ENCODE measurements at places on chromosomes 2 and 18.

GRCh38 chr2:41024816-41025215 is 572.9 kb upstream of the SLC8A1 start:
- no peak for DNase-seq

GRCh38 chr2:43183743-43184142 is 42.7 kb downstream of the ZFP36L2 start:
- no peak for DNase-seq

- no peak for DNase-seq
Observed at GRCh38 chr18:74012954-74013630, 134.5 kb downstream of the FBXO15 start.

GRCh38 chr18:1668279-1668678 is 763.6 kb downstream of the ADCYAP1 start:
- DNase-seq, result no peak

- no peak for DNase-seq
Observed at GRCh38 chr2:5692561-5693286, 540 bp downstream of the SOX11 start.

DNA sequence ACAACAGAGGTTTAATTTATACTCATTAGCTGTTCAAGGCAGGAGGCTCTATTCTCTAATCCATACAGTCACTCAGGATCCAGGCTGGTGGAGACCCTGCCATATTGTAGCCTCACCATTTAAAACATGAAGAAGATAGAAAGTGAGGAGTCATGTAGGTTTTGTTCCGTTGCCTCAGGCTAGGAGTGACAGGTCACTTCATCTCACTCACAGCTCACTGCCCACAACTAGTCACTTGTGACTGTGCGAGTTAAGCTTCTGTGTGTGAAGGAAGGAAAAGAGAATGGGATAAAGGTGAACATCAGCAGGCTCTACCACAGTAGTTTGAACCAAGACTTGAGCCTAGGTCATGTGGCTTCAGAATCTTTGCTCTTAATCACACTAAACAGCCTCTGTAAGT is 9.0 kb upstream of the IGFBP2 start:
- no peak for DNase-seq

DNA sequence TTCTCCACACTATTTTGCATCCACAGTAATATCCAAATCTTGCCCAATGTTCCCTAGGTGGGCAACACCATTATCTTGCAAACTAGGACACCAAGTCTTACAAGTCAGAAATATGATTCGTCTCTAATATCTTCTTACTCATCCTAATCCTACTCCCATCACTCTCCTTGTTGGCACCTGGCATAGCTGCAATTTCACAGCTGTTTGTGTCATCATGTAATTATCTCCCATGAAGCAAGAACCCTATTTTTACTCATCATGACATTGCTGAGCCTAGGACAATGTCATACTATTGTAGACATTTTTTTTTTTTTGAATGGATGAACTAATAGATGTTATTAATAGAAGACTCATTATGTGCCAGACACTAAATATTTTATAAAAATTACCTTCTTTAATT is 91.3 kb upstream of the CCDC141 start:
- DNase-seq, result no peak

DNA sequence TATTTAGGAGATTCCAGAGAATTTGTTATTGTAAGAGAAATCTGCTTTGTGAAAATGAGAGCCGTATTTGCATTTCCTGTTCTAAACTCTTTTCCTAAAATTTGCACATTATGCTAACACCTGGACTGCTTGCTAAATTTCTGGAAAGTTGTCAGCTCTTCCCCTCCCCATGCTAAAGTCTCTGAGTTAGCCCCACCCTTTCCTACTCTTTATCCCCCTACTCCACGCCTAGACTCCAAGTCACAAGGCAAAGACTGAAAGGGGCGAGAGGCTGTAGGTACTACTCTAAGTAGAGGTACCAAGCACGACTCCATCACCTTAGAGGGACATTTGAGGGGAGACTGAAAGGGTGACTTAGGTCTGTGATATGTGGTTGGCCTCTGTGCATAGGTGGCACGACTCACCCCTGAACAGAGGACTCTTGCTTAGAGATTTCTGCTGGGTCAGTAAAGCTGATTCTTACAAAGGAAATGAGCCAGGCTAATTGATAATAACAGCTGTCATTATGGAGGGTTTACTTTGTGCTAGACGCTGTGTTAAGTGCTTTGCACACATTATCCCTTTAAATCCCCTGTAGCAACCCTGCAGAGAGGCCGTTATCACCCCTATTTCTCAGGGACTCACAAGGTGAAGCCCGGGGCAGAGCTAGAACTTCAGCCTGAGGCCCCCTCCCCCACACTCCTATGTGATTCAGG is 373.5 kb downstream of the EN1 start:
- no peak for DNase-seq

- DNase-seq, result no peak
Observed at GRCh38 chr2:50546790-50547189, 485.1 kb downstream of the NRXN1 start.

GRCh38 chr2:171287611-171288010 is 126.9 kb upstream of the TLK1 start:
- no peak for DNase-seq

DNA sequence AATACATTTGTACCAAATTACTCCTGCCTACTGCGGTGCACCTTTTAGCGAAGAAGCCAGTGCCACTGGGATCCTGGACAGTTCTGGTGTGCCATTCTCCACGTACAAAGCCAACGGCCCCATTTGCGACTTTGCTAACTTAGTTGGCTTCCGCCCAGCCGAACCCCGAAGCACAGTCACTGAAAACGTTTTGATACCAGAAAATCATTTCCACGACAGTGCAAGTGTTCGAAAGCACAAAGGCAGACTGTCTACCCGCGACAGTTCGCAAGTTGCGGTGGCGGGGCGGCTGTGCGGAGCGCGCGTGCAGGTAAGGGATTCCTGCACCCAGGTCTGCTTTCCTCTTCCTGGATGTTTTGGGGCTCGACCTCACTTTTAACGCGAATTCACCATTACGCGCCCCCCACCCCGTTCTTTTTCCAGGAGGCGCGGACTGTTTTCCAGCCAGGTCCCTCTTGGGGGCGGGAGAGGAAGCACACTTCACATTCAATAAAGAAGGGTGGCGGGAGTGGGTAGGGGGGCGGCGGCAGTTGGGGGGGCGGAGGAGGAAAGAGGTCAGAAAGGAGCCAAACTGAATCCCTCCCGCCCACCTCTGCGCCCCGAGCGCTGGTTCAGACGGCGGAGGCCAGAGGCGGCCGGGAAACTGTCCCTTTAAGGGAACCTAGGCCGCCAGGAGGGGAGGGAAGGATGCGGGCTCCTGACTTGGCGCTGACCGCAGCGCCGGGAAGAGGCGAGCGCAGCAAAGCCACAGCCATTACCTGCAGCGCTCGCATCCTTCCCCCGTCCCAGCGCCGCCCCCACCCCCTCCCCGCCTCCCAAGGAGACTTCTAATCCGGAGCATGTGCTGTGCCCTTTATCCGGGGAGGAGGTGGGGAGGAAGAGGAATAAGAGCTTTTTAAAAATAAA is 107.4 kb upstream of the KCTD1 start:
- DNase-seq, result no peak

- DNase-seq, result no peak
Observed at GRCh38 chr18:29883114-29883513, 1159.4 kb downstream of the DSC3 start.

DNA sequence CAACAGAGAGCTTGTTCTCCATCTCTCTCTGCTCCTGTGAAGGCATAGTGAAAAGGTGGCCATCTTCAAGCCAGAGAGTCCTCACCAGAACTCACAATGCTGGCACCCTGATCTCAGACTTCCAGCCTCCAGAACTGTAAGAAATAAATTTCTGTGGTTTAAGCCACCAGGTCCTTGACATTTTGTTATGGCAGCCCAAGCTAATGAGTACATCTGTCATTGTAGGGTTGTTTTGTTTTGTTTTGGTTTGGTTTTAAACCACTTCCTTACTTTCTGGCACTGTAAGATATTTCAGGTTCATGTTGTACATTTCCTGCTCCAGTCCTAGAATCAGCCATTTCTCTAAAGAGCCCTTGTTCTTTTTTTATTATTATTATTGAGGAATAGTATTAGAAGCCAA is 171.2 kb downstream of the CPS1 start:
- no peak for DNase-seq

- DNase-seq, result no peak
Observed at GRCh38 chr2:10716581-10716980, 4.8 kb upstream of the ATP6V1C2 start.

GRCh38 chr2:69306393-69306821 is 80.6 kb downstream of the GFPT1 start:
- DNase-seq, result no peak

DNA sequence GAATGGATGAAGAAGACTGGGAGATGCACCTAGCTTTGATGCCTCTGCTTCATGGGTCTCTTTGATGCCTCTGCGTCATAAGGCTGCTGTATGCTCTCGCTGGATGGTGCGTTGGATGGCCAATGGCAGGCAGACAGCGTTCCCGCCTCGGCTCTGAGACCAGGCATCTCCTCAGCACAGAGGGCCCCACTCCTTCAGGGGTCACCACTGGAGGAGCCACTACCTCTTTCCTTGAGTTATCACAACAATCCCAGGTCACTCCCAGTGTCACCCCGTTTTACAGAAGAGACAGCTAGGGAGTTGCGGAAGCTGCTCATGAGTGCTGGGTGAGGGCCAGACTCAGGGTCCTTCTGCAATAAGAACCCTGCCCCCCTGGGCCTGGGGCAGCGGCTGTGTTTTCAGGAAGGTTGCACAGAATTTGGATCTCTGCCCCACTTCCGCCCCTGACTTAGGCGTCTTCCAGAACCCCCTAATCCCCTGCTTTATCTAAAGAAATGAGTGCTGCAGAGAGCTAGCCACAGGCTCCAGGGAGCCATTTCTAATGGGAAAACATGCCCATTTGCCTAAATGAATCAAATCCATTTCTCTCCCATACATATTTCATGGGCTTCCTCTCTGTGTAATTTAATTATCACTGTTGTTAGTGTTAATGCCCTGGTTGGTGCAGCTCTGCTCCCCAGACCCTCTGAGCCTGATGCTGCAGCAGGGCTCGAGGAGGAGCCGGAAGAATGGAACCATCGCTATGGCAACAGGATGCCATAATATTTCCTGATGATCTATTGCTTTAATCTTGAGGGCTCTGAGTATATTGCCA is 131.8 kb upstream of the HS6ST1 start:
- DNase-seq, result no peak

- DNase-seq, result no peak
Observed at GRCh38 chr18:12011957-12012549, 30.7 kb downstream of the IMPA2 start.

- no peak for DNase-seq
Observed at GRCh38 chr2:213251618-213252017, 32.6 kb upstream of the SPAG16 start.

DNA sequence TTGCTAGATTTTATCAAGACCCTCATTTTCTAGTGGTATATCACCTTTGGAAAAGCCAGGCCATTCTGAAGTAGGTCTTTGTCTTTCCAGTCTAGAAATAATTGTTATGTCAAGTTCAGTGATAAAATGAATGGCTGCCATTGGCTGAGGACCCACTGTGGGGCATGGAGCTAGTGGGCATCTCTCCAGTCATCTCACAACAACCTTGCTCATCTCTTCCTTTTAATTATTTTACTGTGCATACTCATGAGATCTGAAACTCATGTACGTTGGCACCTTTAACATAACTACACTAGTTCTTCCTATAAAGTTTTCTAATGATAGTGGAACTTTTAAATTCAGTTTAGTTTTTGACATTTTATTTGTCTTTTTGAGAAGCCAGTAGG is 240.9 kb downstream of the SLC8A1 start:
- DNase-seq, result no peak

DNA sequence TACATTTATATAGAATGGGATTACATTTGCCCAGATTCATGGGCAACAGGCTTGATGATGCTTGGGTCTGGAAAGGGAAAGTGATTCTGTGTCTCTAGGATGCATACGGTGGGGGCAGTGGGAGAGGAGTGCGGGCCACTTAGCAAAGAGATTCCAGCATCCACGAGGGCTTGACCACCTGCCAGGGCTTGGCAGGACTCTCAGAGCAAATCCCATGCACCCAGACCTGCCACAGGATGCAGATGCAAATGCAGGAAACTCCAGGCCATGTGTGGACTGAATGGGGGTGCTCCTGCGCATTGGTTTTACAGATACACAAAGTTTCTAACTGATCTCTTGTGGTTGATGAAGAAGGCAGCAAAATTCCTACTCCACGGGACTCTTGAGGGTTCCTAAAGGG is 334.7 kb downstream of the CYRIA start:
- DNase-seq, result no peak

DNA sequence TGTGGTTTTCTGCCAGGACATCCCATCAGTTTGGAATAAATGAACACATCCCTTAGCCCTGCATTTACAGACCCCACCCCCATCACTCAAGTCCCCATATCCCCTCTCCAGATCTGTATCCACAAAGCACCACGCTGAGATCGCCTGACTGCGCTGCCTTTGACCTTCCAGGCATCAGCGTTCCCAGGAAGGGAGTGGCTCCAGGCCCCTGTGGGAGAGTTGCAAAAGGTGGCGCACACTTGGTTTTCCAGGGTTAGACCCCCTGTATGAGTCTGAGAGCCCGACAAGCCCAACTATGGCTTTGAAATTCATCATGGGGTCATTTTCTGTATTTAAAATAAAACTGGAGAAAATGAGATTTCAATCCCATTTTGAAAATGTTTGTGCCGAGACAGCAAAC is 137.0 kb upstream of the ZNF236 start:
- DNase-seq, result no peak

DNA sequence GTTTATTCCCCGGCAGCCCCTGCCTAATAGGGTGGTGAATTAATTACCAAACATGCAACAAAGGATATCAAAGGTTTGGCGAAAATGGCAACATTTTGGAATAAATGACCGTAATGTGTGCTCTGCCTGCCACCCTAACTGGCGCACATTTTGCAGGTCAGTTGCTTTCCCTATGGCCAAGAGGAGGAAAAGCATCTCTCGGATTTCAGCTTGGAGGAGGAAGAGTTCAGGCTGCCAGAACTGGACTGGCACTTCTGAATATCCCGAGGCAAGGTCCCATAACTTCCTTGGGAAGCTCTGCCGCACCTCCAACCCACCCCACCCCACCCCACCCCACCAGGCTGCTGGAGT is 37.1 kb downstream of the SLC25A52 start:
- DNase-seq, result no peak

- no peak for DNase-seq
Observed at GRCh38 chr2:191045141-191045540, 31.2 kb upstream of the STAT1 start.

- no peak for DNase-seq
Observed at GRCh38 chr18:12703096-12703567, 290 bp downstream of the PSMG2 start.

GRCh38 chr18:62880034-62880433 is 164.7 kb downstream of the PHLPP1 start:
- no peak for DNase-seq

GRCh38 chr18:43877616-43878321 is 600.5 kb upstream of the SYT4 start:
- no peak for DNase-seq

GRCh38 chr18:63368611-63369010 is 1.6 kb upstream of the KDSR start:
- DNase-seq, result no peak

- DNase-seq, result no peak
Observed at GRCh38 chr2:20172273-20173055, 52.5 kb downstream of the SDC1 start.

DNA sequence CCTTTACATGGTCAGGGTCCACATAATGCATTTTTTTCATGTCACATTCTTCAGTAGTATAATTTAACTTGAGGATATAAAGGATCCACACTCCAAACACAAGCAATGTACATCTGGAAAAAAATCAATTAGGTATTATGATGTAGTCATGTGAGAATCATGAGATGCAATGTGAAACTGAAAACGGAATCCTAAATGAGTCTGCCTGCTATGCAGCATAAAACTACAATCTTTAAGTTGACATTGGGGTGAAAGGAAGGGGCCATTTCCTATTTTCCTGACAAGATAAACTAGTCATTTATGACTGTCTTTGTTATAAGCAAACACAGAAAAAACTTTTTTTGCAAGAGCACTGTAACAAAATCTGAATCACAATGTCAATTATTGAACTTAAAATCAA is 27.6 kb downstream of the ST3GAL5 start:
- no peak for DNase-seq
